Stimulated activated naive CD4-positive, alpha-beta T cell (primary cell): ENCODE measurements at places on chromosomes 7 and 10.

DNA sequence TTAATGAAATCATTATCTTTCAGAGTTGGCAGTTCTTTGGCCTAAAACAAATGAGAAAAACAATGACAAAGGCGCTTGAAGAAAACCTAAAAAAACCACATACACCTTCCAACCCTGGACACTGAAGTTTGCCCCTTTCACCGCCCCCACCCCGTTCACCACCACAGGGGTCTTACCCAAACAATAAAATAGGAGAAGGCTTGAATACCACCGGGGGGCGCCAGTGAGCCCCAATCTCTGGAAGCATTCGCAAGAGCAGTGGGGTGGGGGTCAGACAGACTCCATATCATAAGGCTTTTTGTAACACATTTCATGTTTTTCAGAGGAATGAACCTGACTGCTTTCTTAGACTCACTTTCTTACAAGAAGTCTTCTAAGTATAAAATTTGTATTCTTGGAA, 163.6 kb downstream of the PIP4K2A start:
- DNase-seq = peak; percentile 53

GRCh38 chr7:105426606-105427146, 38.0 kb upstream of the SRPK2 start:
- no peak for DNase-seq

DNA sequence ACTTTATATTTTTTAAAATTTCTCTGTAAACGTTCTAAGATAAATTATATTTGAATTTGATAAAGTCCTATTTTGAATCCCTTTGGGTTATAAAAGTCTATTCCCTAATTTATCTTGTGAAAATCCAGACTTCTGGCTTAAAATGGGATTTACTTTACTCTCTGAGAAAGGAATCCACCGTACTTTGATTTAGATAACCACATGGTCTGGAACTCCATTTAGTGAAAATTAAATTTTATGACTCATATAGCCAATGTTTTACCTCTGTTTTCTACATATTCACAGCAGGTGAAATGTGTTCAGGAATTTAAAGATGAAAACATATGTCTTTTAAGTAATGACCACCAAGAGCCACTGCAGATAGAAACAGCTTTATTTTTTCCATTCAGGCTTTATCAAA, 141.8 kb upstream of the FGFR2 start:
- no peak for DNase-seq

GRCh38 chr10:108608860-108609259, 1314.5 kb downstream of the XPNPEP1 start:
- no peak for DNase-seq

- no peak for DNase-seq
These were observed 41.4 kb downstream of the TOMM7 start for GRCh38 chr7:22781230-22781711.

- no peak for DNase-seq
These were observed 86.9 kb upstream of the SLC26A5 start for GRCh38 chr7:103532955-103533354.

DNA sequence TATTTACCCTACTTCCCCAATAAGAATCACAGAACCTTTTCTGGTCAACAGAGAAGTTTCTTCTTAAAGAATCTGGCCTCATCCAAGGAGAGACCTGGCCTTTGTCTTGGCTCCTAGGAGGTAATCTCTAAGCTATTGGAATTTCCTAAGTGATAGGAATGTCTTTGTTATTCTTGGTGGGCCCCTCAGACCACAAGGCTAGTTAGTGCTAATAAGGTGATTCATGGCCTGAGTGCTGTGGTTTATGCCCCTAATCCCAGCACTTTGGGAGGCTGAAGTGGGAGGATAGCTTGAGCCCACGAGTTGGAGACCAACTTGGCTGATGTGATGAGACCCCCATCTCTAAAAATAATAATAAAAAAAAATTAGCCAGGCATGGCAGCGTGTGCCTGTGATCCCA, 60.0 kb upstream of the CYP2C18 start:
- DNase-seq = no peak

DNA sequence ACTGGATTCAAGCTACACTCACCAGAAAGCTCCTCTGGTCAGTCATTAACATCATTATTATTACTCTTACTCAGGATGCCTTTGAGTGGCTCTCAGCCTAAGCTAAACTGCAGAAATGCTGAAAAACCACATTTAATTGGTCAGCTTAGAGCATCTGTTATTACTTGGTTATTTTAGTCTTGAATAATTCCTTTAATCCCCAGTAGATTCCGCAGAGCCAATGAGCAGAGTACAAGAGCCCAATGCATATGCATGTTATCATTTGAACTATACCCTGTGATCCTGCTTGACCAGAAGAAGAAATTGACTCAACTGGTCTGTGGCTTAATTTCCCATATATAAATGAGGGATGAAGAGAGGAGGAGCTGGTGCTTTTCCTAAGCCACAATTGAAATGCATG, 417.6 kb upstream of the C7orf33 start:
- no peak for DNase-seq

- no peak for DNase-seq
These were observed 19.9 kb downstream of the CPA1 start for GRCh38 chr7:130400120-130400572.

GRCh38 chr7:14197280-14197679, 207.8 kb upstream of the ETV1 start:
- DNase-seq = no peak

DNA sequence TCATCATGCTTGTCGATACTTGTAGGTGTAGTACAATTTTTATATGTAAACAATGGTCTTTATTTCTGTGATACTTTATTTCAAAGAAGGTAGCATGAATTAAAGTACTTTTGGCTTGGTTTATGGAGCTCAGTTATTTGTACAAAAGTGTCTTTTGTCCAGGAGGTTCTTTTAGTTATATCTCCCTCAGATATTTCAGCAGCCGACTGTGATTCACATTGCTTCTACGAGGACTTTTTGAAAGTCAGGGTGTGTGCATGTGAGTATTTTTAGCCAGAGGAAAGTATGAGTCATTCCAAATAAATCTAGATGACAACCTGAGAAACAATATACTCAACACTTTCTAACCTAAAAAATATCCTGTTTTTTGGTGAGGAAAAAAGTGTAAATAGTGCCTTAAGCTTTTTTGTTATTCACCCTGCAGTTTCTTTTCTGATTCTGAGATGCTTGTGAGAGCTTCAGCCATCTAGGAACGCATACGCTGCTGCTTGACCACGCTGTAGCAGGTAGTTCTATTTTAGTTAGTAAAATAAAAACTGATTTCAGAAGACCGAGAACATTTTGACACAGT, 595 bp upstream of the SUN1 start:
- no peak for DNase-seq

- no peak for DNase-seq
These were observed 11.2 kb downstream of the YKT6 start for GRCh38 chr7:44212018-44212417.
